A172 (cell line): ENCODE measurements at places on chromosomes 5 and 9.

DNA sequence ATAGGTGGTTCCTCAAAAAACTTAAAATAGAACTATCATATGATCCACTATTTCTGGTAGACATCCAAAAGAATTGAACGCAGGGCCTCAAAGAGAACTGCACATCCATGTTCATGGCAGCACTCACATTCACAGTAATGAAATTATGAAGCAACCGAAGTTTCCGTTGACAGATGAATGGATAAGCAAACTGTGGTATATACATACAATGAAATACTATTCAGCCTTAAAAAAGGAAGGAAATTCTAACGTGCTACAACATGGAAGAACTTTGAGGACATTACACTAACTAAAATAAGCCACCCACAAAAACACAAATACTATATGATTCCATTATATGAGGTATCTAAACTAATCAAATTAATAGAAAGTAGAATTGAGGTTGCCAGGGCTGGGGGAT, 18.5 kb downstream of the CENPK start:
- DNase-seq: no peak

GRCh38 chr9:136172412-136173079, 32.4 kb downstream of the LHX3 start:
- no peak for DNase-seq

GRCh38 chr5:116681334-116682013, 106.9 kb upstream of the SEMA6A start:
- DNase-seq: no peak

DNA sequence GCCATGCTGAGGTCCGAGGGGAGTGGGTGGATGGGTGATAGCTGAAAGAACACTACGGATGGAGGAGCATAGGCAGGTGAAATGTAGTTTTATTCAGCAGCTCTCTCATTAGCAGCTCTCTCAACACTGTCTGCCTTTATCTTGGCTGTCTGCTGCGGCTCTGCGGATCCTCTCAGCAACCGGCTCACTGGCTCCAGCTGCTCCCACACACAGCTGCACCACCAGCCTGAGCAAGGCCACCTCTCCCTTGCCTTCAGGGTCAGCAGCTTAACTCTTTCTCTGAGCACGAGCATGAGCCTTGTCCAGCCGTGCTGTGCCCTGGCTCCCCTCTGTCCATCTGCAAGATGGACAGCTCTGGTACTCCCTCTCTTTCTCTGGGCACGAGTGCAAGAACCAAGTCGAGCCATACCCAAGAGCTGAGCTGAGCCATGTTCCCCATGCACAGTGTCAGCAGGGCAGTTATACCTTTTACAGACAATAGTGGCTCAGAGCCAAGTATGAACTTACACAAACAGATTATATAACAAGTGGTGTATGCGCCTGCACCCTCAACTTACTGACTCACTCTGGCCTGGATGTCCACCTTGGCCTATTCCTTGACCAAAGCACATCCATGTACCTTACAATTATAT, 108.5 kb downstream of the MACIR start:
- DNase-seq: no peak

- DNase-seq: no peak
These were observed at the start of gene TNFSF8 for GRCh38 chr9:114930056-114930812. TSS of gene TNFSF8 (minus strand) at chr9:114930591. CDS start at chr9:114930303, 288 bp downstream.
